T-cell (primary cell): ENCODE measurements at places on chromosomes 1 and 21. TPM values are rescaled to one million over a fixed set of nuclear protein-coding genes. Genes with fewer than 3 reads are reported as not detected.

The LDLRAD1 gene
- not detected for total RNA-seq

The OR2L8 gene
- total RNA-seq: 1.2 TPM

The PLPPR4 gene
- not detected for total RNA-seq

- DNase-seq: no peak
- H3K27ac ChIP-seq: no peak overlapping the region
Observed at GRCh38 chr21:37658121-37658816, 258.0 kb downstream of the KCNJ6 start.

- no peaks in the 10 kb centered on the region for H3K4me1 ChIP-seq
- no peaks in the 10 kb centered on the region for H3K36me3 ChIP-seq
- no peak overlapping the region for H3K4me3 ChIP-seq
- no peak for DNase-seq
- H3K27me3 ChIP-seq: no peaks in the 10 kb centered on the region
- no peak overlapping the region for H3K27ac ChIP-seq
Observed at GRCh38 chr1:222314839-222315238, 233.1 kb downstream of the HHIPL2 start.

The PSMB2 gene
- total RNA-seq: 27.9 TPM

GRCh38 chr1:13541435-13542215 is 27.8 kb upstream of the LRRC38 start:
- H3K27ac ChIP-seq: no peak overlapping the region
- no peaks in the 10 kb centered on the region for H3K4me1 ChIP-seq
- no peak overlapping the region for H3K4me3 ChIP-seq
- no peaks in the 10 kb centered on the region for H3K36me3 ChIP-seq
- no peak for DNase-seq
- no peaks in the 10 kb centered on the region for H3K27me3 ChIP-seq

- peaks cover 2% of the 10 kb centered on the region for H3K27me3 ChIP-seq
- H3K4me3 ChIP-seq: no peak overlapping the region
- no peaks in the 10 kb centered on the region for H3K4me1 ChIP-seq
- no peaks in the 10 kb centered on the region for H3K36me3 ChIP-seq
Observed at GRCh38 chr1:209598227-209598626, 14.7 kb downstream of the CAMK1G start.

The FLVCR1 gene
- 8.7 TPM for total RNA-seq

GRCh38 chr1:31152181-31152795 is 86.8 kb upstream of the PUM1 start:
- H3K4me3 ChIP-seq: no peak overlapping the region
- H3K36me3 ChIP-seq: no peaks in the 10 kb centered on the region
- no peak for DNase-seq
- no peak overlapping the region for H3K27ac ChIP-seq

GRCh38 chr1:147735423-147735822 is 25.0 kb downstream of the GJA5 start:
- DNase-seq: no peak
- no peaks in the 10 kb centered on the region for H3K4me1 ChIP-seq
- H3K36me3 ChIP-seq: no peaks in the 10 kb centered on the region
- H3K4me3 ChIP-seq: no peak overlapping the region
- H3K27ac ChIP-seq: no peak overlapping the region

DNA sequence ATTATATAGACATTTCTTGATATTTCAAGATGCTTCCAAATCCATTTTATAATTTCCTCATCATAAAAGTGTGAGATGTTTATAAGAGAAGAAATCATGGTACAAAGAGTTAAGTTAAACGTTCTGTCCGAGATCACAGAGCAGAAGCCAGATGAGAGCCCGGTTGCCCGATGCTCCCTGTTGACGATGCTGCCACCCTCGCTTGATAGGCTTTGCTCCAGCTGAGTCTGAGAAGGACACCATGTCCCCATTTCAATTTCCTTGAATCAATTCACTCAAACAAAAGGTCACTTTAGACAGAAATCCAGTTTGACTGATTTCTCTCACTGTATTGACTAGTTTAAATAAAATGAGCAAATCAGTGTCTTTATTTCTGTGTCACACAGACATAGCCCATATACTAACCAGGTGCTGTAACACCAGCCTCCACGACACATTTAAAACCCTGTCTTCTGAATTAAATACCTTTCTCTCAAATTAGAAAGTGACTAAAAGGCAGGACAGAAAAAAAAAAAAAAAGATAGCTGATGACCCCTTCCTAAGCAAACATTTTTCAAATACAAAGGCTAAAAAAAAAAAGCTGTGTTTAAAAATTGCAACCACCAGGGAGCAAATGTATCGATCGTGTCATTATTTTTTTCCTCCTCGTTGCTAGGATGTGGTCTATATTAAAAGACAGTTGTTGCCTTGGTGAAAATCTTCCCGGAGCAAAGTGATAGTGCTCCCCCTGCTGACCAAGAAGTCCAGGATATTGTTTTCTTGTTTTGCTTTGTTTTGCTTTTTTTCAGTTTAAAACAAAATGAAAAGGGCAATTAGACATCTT is 35.2 kb downstream of the DNASE2B start:
- H3K4me3 ChIP-seq: peak overlapping the region; percentile 29
- DNase-seq: peak; percentile 18
- H3K4me1 ChIP-seq: peaks cover 40% of the 10 kb centered on the region
- no peaks in the 10 kb centered on the region for H3K27me3 ChIP-seq
- H3K27ac ChIP-seq: peak overlapping the region; percentile 61

DNA sequence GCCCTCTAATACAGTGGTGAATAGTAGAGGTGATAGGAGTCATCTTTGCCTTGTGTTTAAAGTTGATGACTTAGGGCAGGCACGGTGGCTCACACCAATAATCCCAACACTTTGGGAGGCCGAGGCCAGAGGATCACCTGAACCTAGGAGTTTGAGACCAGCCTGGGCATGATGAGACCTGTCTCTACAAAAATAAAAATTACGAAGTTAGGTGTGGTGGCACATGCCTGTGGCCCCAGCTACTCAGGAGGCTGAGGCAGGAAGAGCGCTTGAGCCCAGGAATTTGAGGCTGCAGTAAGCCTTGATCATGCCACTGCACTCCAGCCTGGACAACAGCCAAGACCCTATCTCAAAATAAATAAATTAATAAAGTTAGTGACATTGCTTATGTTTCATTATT is 26.6 kb downstream of the CAPZA1 start:
- no peaks in the 10 kb centered on the region for H3K27me3 ChIP-seq
- peaks cover 51% of the 10 kb centered on the region for H3K36me3 ChIP-seq
- H3K4me3 ChIP-seq: no peak overlapping the region
- DNase-seq: no peak

The IL10RB gene
- total RNA-seq: 25.6 TPM
